CD4-positive, alpha-beta T cell treated with Interleukin-15 for 1 hour (primary cell): ENCODE measurements at places on chromosomes 5 and 9.

DNA sequence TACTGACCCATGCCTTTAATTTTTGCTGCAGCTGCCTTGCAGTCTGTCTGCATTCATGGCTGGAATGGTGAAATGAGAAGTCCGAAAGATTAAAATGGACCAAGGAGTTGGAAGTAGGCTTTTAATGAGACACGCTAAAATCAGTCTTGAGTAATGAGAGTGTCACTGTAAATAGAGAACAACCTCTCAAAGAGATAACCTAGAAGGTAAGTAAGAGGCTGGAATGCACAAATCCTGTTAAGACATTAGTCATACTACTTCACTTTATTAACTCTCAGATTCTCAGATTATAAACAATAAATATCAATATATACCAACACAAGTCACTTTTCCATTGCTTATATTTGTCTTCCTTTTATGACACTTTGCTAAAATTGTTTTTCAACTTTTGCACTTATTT, 880.6 kb upstream of the C9orf72 start:
- no peak for DNase-seq

DNA sequence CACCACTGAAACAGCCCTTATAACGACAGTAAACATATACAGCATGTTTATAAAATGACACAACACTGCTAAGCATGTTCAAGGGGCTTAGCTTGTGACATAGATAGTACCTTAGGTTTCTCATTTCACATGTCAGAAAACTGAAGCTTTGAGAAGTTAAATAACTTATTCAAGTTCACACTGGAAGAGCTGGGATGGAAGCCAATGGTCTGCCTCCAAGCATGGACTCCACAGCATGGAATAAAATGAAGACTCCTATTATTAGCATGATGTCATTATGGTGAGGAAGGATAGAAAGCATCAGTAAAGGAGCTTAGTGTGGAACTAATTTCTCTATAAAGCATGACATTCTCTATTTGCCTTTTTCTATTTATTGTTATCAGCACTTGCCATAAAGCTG, 316.7 kb downstream of the PLK2 start:
- no peak for DNase-seq

DNA sequence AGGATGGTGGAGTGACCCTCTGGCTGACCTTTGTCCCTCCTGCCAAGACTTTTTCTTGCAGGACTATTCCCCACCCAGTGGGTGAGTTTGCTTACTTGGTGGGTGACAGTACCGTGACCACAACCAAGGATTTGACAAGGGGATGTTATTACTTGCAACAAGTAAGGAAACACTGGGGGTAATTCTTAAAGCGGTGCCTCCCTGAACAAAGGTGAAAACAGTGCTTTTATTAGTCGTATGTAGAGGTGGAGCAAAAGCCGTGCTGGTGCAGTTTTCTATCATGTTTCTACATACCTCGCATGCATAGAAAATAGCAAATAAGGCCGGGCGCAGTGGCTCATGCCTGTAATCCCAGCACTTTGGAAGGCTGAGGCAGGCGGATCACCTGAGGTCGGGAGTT, 41.0 kb upstream of the KDM4C start:
- no peak for DNase-seq

GRCh38 chr5:158413122-158413680, 554.3 kb upstream of the CLINT1 start:
- DNase-seq = no peak

- peak; percentile 55 for DNase-seq
Observed at GRCh38 chr9:34500623-34501267, 22.0 kb downstream of the ENHO start.

- no peak for DNase-seq
Observed at GRCh38 chr5:27705661-27706060, 667.3 kb upstream of the CDH9 start.

DNA sequence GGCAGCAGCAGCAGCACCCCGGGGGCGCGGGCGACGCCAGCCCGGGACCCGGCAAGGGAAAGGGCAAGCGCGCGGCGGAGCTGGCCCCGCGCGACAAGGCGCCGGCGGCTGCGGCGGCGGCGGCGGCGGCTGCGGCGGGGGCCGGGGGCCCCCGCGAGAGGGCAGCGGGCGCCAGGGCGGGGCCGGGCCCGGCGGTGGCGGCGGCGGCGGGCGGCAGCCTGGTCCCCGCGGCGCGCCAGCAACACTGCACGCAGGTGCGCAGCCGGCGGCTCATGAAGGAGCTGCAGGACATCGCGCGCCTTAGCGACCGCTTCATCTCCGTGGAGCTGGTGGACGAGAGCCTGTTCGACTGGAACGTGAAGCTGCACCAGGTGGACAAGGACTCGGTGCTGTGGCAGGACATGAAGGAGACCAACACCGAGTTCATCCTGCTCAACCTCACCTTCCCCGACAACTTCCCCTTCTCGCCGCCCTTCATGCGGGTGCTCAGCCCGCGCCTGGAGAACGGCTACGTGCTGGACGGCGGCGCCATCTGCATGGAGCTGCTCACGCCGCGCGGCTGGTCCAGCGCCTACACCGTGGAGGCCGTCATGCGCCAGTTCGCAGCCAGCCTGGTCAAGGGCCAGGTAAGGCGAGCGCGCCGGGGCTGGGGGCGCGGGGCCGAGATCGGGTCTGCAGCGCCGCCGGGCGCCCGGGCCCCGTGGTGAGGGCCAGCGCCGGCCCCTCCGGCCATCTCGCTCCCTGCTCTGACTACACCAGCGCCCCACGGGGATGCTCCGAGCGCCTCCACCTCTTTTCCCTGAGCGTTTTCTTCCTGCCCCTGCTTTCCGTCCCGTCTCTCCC, at the start of gene UBE2QL1:
Gene UBE2QL1, plus strand, starts transcription at position 238 of the 843 bp plus-strand sequence. Its CDS starts 35 bp downstream, at position 273.
- DNase-seq = no peak
